ENCODE measurements at places on chromosomes 4 and X.

DNA sequence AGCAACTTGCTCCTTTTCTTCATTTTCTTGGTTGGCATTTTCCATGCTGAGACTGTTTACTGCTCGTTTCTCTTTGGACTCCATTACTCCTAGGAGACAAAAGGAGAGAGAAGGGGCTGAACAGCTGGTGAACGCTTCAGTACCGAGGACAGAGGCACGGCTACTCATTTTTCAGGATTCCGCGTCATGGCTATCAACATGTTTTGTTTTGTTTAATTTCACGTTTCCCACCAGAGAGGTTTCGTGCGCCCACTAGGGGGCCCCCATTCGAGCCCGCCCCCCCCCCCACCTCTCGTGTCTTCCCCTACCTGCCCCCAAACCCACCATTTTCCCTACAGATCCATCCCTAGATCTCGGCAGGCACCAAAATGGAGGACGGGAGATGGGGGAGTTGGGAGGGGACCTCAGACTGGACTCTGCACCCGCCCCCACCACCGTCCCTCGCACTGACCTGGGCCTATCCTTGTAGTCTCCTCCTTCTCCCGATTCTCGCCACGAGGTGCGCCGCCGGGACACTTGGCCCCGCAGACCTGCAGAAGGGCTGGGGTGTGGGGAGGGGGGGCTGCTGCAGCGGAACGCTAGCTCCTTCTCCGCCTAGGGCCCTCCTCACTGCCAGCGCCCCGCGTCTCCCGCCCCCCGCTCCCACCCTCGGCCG lies 653 bp downstream of the BEX1 start:
- DNase-seq: no peak

- no peak for DNase-seq
Observed at GRCh38 chr4:39032218-39033085, at the start of gene TMEM156. Gene TMEM156 (minus strand): TSS chr4:39032409. CDS start chr4:39032313, 96 bp downstream.

GRCh38 chr4:173418639-173419038 lies 19.7 kb upstream of the SCRG1 start:
- DNase-seq: no peak

- DNase-seq: no peak
Observed at GRCh38 chrX:94288972-94289371, 615.0 kb downstream of the FAM133A start.

DNA sequence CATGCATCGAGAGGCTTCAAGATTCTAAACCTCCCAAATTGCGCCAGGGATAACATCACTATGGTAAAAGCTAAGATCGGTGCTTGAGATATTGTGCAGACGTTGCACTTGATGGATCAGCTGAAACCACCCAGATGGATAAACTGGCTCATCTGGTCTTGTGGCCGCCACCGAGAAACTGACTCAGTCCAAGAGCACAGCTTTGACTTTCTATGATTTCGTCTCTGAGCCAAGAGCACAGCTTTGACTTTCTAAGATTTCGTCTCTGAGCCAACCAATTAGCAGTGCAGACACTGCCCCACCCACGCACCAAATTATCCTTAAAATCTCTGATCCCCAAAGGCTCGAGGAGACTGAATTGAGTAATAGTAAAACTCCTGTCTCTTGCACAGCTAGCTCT lies 687.2 kb downstream of the FAM133A start:
- no peak for DNase-seq

GRCh38 chr4:53779025-53779424 lies 187.7 kb upstream of the LNX1 start:
- no peak for DNase-seq

GRCh38 chr4:55107054-55107453 lies 18.3 kb downstream of the KDR start:
- no peak for DNase-seq

DNA sequence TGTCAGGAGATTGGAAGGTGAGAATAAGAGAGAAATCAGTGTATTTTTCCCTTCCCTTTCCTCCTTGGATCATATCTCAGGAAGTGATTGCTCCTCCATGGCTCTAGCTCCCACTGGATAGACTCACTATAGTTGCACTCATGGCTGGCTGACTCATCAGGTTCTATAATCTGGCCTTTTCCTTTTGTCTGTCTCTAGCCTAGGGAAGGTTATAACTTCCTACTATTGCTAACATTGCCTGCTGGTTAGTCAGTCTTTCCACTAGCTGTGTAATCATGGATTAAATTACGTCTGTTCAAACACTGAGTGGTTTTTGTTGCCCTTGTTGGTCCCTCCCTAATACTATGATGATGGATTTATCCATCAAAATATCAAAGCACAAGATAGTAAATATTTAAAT lies 195.5 kb upstream of the VEGFC start:
- peak; percentile 76 for DNase-seq

DNA sequence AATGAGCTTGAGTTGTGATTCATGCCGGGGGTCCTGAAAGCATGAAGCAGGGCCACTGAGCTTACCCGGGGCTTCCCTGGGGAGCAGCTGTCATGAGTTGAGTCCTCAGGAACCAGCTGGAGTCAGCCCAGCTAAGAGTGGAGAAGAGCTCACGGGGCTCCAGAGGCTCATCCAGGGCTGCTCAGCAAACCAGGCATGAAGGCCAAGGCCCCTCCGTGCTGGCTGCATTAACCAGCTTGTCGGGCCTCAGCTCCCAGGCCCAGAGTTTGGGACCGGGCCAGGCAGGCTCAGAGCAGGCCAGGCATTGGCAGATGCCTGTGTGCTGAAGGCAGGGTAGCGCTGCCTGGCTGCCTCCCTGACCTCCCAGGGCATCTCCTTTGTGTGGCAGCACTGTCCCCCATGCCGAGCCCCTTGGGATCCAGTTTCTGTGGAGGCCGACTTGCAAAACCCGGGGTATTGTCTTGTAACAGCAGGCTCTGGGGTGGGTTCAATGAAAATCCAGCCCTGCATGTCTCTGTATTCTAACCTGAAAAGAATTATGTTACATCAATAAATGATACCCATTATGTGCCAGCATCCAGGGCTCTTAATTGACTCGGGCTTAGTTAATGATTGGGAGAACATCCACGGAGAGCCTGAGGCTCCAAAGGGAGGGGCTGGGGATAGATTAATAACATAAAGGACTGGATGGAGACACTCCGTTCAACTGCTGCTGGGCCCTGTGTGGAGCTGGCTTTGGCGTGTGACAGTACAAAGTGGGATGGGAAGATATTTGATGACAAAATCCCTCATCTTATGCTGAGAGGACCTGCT lies 68.0 kb upstream of the MSX1 start:
- no peak for DNase-seq

DNA sequence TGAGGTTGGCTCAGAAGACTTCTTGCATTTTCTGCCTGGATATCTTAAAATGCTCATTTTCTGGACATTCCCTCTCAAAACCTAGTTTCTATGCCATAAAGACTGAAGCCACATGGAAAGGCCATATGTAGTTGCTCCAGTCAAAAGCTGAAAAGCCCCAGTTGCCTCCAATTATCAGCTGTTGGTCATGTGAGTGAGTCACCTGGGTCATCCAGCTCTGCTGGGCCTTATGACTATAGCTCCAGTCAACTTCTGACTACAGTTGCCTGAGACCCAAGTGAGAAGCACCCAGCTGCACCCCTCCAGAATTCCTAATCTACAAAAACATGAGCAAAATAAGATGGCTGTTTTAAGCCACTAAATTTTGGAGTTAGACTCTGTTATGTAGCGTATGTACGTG lies 41.9 kb downstream of the HELQ start:
- no peak for DNase-seq

Measured in epithelial cell of proximal tubule (primary cell).